ENCODE measurements at places on chromosomes 13 and 19.
A peak's percentile ranks its signal among the peaks of the same experiment; 100 is the strongest.

DNA sequence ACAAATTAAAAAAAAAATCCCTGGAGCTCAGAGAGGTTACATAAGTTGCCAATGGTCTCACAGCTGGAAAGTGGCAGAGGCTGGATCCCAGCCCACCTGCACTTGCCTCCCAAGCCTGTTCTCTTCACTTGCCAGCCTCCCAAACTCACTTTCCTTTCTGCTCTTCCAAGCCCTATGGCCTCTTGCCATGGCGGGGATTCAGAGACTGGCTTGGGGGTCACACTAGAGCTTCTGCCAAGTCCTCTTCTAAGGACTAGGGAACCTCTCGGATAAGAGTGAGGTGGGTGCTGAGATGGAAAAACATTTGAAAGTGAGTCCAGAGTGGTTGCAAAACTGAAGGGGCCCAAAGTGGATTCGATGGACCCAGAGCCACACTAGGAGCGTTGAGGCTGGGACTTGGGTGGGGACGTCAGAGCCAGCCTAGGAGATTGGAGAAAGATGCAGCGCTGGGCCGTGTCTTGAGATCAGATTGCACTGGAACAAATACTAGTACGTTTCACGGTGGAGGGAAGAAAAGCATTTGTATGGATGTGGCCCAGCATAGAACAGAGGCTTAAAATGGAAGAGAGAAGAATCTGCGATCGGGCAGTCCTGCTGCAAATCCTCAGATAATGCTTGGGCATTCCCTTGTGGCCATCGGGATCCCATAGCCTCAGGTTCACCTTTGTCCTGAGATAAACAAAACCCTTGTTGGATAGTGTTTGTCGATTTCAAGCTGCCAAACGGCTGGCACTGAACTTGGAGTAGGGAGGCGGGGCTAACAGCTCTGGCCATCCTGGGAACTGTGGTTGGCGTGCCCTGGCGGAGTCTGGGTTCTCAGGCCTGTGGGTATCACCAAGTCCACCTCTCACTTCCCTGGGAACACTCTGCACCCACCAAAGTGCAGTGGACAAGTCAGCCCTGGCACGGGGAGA lies 84.8 kb downstream of the ING1 start:
- no peak for DNase-seq

DNA sequence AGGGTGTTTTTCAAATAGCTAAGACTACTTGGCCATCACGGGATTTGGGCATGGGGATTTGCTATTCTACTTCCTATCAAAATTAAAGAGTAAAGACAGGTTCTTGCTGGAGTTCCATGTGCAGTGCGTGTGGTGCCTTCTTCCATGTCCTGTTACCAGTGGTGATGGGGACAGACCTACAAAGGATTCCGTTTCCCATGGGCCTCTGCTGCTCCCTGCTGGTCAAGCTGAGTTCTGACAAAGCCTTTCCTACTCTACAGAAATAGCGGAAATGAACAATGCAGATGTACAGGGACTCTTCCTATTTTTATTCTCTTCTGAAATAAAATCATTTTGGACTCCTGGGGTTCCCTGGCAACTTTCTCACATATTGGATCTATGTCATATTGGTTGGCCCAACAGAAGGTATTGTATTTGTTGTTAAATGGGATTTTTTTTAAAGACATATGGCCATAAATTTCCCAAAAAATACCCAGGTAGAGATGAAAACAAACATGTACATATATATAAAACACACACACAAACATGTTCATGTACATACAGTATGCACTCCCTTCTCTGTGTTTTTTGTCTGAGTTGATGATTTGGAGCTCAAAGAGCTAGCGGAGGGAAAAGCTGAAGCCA lies 90.5 kb upstream of the SLC15A1 start:
- peak; percentile 89 for DNase-seq

- no peak for DNase-seq
These were observed 25.2 kb downstream of the BRD4 start for GRCh38 chr19:15307169-15307568.

DNA sequence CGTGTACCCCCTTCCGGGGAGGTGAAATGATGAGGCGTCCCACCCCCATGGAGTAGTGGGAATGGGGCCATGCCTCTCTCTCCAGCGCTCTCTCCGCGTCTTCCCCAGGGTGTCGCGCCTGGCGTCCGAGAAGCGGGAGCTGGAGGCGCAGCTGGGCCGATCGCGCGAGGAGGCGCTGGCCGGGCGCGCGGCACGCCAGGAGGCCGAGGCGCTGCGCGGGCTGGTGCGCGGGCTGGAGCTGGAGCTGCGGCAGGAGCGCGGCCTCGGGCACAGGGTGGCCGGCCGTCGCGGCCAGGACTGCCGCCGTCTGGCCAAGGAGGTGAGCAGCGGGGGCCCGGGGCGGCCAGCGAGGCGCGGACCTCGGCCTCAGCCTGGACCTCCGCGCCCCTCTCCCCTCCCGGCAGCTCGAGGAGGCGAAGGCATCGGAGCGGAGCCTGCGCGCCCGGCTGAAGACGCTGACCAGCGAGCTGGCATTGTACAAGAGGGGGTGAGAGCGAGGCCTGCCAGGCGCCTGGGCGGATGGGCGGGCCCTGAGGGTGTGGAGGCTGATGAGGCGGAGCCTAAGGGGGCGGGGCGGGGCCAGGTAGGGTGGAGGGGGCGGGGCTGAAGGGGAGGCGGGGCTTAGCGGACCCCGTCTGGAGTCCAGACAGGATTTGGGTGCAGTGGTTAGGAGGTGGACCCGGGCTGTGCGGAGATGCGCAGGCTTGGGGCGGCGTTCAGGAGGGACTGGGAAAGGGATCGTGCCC lies 7.7 kb downstream of the PGLYRP1 start:
- peak; percentile 48 for DNase-seq

- no peak for DNase-seq
These were observed 374.5 kb downstream of the KCNRG start for GRCh38 chr13:50389726-50390125.

GRCh38 chr19:14073261-14073924 lies 807 bp downstream of the MISP3 start:
- peak; percentile 89 for DNase-seq

DNA sequence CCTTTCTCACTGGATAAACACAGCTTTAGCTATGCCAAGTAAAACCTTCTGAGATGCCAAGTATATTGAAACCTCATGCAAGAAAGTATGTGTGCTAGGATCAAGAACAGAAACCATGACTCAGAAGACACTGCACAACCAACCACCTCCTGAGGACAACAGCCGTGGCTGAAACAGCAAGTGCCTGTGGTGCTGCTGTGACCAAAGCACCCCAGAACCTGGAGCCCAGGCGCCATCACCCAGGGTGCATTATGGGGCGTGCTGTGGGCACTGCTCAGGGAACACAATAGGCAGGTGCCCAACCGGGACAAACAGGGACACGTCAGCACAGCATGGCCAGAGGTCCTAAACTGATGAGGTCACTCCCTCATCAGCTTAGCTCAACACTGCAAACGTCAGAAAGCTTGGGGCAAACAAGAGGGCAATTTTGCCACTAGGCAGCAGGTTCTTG lies 101.3 kb upstream of the SLC15A1 start:
- DNase-seq: peak; percentile 85

GRCh38 chr13:29304148-29304547 lies 291.3 kb downstream of the SLC7A1 start:
- no peak for DNase-seq

DNA sequence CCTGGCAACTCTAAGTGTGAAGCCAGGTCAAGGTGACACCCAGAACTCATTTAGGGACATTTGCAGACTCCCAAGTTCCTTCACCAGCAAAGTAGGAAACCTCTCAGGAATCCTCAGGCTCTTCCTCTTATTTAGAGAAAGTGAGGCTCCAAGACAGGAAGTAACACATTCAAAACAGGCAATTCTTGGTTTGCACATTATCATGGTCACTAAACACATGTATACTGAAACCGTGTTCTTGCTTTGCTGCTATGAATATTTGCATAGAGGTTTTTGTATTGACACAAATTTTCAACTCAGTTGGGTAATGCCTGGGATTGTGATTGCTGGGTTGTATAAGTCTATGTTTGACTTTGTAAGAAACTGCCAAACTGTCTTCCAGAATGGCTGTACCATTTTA lies 13.2 kb upstream of the URI1 start:
- no peak for DNase-seq

- no peak for DNase-seq
These were observed 904 bp upstream of the ZNF557 start for GRCh38 chr19:7068599-7068998.

DNA sequence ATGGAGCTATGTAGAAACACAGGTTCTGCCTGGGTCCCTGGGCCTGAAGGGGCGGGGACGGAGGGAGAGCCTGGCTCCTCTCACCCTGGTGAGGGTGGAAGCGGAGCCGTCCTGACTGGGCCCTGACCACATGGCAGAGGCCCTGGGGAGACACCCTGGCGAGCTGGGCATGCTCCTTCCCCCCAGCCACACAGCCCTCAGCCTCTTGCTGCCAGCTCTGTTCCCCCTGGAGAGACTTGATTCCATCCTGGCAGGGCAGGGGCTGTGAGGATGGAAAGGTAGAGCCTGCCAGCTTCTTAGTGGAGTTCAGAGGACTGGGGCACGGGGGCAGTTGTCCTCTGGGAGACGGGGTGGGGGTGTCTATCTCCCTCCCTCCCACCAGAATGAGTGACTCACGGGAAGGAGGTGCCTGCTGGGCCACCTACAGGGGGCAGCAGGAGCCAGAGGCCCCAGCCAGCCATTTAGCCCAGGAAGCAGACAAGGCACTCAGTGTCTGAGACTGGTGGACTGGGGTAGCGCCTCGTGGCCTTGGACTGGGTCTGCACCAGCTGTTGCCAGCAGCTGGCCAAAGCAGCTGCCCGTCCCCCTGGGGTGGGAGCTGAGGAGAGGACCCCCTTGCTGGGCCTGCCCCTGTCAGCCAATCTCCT lies 22.8 kb upstream of the RNF17 start:
- no peak for DNase-seq

DNA sequence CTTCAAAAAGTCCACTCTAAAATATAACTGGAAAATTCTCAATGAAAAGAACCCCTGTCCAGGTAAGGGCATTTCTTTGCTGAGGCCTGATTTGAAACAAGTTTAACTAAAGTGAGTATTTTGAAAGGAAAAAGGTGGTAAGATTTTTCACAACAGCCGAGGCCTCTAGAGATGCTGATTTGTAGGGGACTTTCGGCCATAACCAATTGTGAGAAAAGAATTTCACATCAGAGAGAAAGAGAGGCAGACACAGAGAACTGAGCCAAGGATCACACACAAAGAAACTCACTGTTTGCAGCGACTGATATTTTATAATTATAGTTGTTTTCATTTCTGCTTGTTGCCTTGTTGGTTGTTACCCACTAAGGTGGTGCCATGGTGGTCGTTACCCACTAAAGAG lies 24.4 kb downstream of the MBD3L2B start:
- DNase-seq: no peak

- DNase-seq: no peak
These were observed 2.6 kb downstream of the VAV1 start for GRCh38 chr19:6774821-6775707.

DNA sequence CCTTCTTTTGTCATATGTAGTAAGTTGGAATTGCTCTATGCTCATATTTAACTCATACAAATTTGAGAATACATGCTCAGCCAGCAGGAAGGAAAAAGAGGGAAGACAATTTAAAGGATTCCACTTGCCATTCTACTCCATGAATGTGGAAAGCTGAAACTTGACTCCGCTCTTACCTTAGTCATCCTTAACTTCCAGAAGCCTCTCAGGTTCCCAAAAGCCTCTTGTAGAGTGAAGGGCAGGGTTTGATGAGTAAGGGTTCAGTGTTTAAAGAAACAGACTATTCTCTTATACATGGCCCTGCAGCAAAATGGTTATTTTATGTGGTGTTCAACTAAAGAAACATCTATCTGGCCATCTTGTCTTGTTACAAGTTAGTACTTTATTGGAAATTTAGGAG lies 27.1 kb downstream of the FAM124A start:
- DNase-seq: no peak

GRCh38 chr13:60790620-60791019 lies 393.6 kb downstream of the TDRD3 start:
- DNase-seq: no peak

DNA sequence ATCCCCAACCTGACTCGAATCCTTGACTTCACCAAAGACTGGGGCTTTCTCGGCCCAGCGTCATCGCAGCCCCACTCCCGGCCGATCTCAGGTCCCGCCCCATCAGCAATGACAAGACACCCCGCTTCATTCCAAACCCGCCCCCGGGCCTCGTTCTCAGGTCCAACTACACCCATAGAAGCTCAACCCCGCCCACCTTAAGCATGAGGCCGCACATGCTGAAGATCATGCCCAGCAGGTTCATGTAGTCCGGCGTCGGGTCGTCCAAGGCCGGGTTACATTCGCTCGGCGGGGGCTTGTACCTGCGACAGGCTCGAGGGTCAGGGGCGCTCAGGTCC lies 2.3 kb downstream of the WDR83 start:
- peak; percentile 79 for DNase-seq

DNA sequence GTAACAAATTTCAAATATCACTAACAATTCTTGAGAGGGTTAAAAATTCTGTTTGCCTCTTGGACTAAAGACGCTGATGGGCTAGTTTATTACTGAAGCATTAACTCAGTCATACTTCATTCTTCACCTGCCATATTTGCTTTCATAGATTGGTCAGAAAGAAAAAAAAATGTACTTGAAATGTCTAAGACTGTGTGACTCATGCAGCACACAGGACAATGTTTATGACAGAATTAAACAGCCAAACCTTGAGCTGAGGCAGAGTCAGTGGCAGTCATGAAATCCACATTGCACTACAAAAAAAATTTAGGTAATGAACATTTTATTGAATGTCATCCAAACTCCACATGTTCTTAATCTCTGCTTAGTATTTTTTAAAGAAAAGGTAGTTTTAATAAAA lies 135.6 kb downstream of the PRR20E start:
- no peak for DNase-seq

GRCh38 chr13:66745307-66745706 lies 484.8 kb downstream of the PCDH9 start:
- DNase-seq: no peak

DNA sequence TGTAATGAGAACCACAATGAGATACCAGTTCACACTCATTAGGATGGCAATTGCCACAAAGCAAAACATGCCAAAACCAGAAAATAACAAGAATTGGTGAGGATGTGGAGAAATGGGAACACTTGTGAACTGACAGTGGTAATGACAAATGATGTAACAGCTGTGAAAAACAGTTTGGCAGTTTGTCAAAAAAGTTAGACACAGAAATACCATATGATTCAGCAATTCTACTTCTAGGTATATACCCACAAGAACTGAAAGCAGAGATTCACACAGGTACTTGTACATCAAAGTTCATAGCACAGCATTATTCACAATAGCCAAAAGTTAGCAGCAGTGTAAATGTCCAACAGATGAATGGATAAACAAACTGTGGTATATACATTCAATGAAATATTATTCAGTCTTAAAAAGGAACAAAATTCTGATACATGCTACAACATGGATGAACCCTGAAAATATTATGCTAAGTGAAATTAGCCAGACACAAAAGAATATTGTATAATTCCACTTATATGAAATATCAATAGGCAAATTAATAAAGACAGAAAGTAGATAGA lies 96.5 kb downstream of the UGGT2 start:
- DNase-seq: no peak

DNA sequence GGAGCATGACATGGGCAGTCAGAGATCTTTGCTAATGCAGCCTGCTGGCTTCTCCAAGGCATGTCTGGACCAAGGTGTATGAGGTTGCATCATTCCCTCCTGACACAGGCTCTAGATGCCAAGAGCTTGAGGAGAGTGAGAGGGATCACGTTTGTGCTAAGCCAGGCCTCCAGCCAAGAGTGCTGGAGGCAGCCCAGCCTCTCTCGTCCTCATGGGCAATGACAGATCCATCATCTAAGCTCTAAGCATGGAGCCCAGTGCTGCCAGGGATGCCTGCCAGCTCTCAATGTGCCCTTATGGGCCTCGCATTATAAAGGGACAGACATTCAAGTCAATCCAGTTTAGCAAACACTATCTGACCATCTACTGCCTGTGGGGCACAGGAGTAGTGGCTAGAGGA lies 136.3 kb upstream of the VSTM2B start:
- no peak for DNase-seq
